ENCODE measurements at places on chromosomes 4 and X. TPM values are rescaled to one million over a fixed set of nuclear protein-coding genes. Genes with fewer than 3 reads are reported as not detected.

DNA sequence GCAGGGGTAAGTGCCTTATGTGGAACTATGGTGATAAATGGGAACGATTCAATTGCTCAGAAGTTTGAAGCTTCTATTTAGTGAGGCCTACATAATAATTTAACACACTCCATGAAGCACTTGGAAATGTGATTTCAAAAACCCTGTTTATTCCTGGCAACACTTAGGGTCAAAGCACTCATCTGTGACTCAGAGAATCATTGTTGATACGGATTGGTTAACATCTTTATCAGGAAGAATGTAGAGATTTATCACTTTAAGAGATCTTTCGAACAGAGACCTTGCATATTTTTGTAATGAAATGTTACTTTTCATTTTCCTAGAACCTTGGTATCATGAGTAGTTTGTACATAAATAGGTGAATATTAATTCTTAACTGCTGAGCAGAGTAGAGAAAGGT is 269.1 kb upstream of the SLIT2 start:
- H3K27me3 ChIP-seq, result no peaks in the 10 kb centered on the region
- no peaks in the 10 kb centered on the region for H3K36me3 ChIP-seq
- no peaks in the 10 kb centered on the region for H3K4me1 ChIP-seq
- DNase-seq, result no peak
- no peak overlapping the region for H3K27ac ChIP-seq
- no peak overlapping the region for H3K4me3 ChIP-seq

SRD5A3 gene
- total RNA-seq, result 21.1 TPM

DNA sequence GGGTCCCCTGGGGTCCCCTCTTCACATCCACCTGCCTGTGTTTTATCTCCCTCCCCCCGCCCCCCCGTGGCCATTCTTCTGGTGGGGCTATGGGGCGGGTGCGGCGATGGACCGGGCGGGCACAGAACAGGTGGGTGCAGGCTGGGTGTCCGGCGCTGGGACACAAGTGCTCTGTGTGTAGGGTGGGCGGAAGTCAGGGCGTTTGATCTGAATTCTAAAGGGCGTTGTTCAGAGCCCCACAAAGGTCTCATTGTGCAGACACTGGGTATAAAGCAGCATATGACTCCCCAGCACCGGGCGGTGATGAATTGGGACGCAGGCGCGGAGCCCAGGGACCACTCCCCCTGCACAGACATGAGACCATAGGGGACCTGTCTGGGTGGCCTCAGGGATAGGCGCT is at the start of gene GJB1:
TSS of gene GJB1 (plus strand) at position 296 of the 400 bp plus-strand sequence. CDS start 484 bp downstream, outside the sequence.
- no peaks in the 10 kb centered on the region for H3K4me1 ChIP-seq
- no peaks in the 10 kb centered on the region for H3K27me3 ChIP-seq
- DNase-seq, result no peak

CT45A5 gene
- total RNA-seq, result not detected

GRCh38 chr4:109263721-109264120 is 38.7 kb downstream of the COL25A1 start:
- no peak for DNase-seq
- no peak overlapping the region for H3K4me3 ChIP-seq
- no peak overlapping the region for H3K27ac ChIP-seq
- no peaks in the 10 kb centered on the region for H3K27me3 ChIP-seq
- no peaks in the 10 kb centered on the region for H3K36me3 ChIP-seq
